A549 treated with AZD2906 at 1 μM for 4 hours (cell line): ENCODE measurements at places on chromosomes 4 and X. TPM values are rescaled to one million over a fixed set of nuclear protein-coding genes. Genes with fewer than 3 reads are reported as not detected.

The FGA gene
- 18.5 to 22.7 TPM (median 19.6 TPM) in 5 replicates for total RNA-seq

The TAF7L gene
- total RNA-seq: 0.08 to 0.23 TPM (median 0.10 TPM) in 5 replicates

The HTR2C gene
- total RNA-seq: not detected in 5 replicates

The CFAP299 gene
- total RNA-seq: 0.15 TPM in 1 of 5 replicates, not detected in the others

The PRR32 gene
- not detected in 5 replicates for total RNA-seq

The PABPC1L2B gene
- total RNA-seq: 0.03 TPM in 1 of 5 replicates, not detected in the others

The GRPR gene
- total RNA-seq: 0.03 to 0.05 TPM in 2 of 5 replicates, not detected in the others

The SMIM31 gene
- total RNA-seq: 0.03 to 0.08 TPM (median 0.04 TPM) in 4 of 5 replicates, not detected in the other

The BRS3 gene
- not detected in 5 replicates for total RNA-seq

The SUPT20HL2 gene
- not detected in 5 replicates for total RNA-seq

The MAP7D3 gene
- 10.9 to 14.3 TPM (median 12.4 TPM) in 5 replicates for total RNA-seq

The ASB12 gene
- total RNA-seq: 0.09 TPM in 1 of 5 replicates, not detected in the others

The FBXW7 gene
- total RNA-seq: 4.9 to 8.6 TPM (median 5.4 TPM) in 5 replicates

The SULT1E1 gene
- not detected in 5 replicates for total RNA-seq

The FRAS1 gene
- 2.0 to 2.9 TPM (median 2.5 TPM) in 5 replicates for total RNA-seq

The CLGN gene
- 4.5 to 6.3 TPM (median 5.0 TPM) in 5 replicates for total RNA-seq

The CISD2 gene
- total RNA-seq: 38.1 to 40.9 TPM (median 39.7 TPM) in 5 replicates

The PITX2 gene
- total RNA-seq: 0.63 to 0.86 TPM (median 0.70 TPM) in 5 replicates

The CCDC158 gene
- total RNA-seq: not detected in 5 replicates

The CWH43 gene
- total RNA-seq: not detected in 5 replicates

The FGF2 gene
- total RNA-seq: 30.8 to 49.6 TPM (median 46.6 TPM) in 5 replicates

The LDOC1 gene
- total RNA-seq: 75.5 to 99.3 TPM (median 96.0 TPM) in 5 replicates

The RPA4 gene
- total RNA-seq: 0.22 to 0.32 TPM (median 0.24 TPM) in 5 replicates

The HERC6 gene
- total RNA-seq: 2.5 to 3.5 TPM (median 3.0 TPM) in 5 replicates

The LRCH2 gene
- total RNA-seq: 0.01 to 0.03 TPM (median 0.02 TPM) in 3 of 5 replicates, not detected in the others

The USP51 gene
- total RNA-seq: 0.35 to 0.66 TPM (median 0.37 TPM) in 5 replicates

The MAGEB10 gene
- total RNA-seq: not detected in 5 replicates

The RASL11B gene
- 0.13 to 0.20 TPM (median 0.14 TPM) in 5 replicates for total RNA-seq

The GDPD2 gene
- total RNA-seq: 0.03 to 0.10 TPM (median 0.05 TPM) in 3 of 5 replicates, not detected in the others

The GPR82 gene
- total RNA-seq: not detected in 5 replicates

The CPZ gene
- 0.08 to 0.30 TPM (median 0.24 TPM) in 5 replicates for total RNA-seq

The PPP2R2C gene
- total RNA-seq: 31.8 to 37.4 TPM (median 36.1 TPM) in 5 replicates

The PIGA gene
- total RNA-seq: 8.0 to 12.0 TPM (median 8.7 TPM) in 5 replicates
